ENCODE measurements at places on chromosomes 16 and 17.
A peak's percentile ranks its signal among the peaks of the same experiment; 100 is the strongest.

GRCh38 chr16:79272141-79272577 lies 328.4 kb downstream of the MAF start:
- no peak for DNase-seq

DNA sequence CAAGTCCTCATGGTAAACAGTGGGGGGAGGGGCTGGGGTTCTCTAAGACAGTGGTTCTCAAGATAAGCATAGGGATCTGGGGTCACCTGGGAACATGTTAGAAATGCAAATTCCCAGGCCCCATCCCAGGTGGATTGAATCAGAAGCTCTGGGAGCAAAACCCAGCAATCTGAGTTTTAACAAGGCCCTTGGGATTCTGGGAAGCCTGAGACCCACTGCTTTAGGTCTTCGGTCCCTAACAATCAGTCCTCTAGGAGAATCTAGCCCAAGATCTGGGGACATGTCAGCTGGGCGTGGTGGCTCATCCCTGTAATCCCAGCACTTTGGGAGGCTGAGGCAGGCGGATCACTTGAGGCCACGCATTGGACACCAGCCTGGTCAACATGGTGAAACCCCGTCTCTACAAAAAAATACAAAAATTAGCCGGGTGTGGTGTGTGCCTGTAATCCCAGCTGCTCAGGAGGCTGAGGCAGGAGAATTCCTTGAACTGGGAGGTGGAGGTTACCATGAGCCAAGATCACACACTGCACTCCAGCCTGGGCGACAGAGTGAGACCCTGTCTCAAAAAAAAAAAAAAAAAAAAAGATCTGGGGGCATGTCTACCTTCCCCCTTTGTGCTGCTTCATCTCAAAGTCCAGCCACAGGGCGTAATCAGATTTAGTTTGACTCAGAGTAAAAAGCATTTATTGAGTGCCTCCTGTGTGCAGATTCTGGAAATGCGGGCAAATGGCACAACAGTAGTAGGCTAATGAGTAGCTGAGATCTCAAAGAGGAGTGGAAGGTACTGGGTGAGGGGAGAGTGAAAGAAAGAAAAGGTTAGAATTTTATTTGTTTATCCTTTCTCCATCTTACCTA lies 8.8 kb upstream of the NR1D1 start:
- no peak for DNase-seq

GRCh38 chr16:57802341-57803133 lies at the start of gene KIFC3:
KIFC3 (minus strand) TSS chr16:57802491; CDS start chr16:57798243, 4,248 bp downstream.
- DNase-seq = no peak

DNA sequence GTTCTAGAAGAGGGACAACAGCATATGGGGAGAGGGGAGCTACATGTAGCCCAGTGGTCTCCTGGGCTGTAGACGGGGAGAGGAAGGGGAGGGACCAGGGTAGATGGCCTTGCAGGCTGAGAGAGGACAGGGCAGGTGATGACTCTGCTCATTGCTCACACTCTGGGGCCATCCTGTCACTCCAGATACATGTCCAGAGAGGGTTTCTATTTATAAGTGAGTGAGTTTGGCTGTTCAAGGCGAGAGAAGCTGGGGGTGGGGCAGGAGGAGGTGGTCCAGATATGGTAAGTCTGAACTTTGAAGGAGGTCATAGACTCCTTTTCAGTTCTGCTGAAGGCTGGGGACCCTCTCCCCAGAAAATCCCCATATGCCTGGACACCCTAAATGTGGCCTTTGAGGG lies 22.2 kb downstream of the CACNA1G start:
- no peak for DNase-seq

DNA sequence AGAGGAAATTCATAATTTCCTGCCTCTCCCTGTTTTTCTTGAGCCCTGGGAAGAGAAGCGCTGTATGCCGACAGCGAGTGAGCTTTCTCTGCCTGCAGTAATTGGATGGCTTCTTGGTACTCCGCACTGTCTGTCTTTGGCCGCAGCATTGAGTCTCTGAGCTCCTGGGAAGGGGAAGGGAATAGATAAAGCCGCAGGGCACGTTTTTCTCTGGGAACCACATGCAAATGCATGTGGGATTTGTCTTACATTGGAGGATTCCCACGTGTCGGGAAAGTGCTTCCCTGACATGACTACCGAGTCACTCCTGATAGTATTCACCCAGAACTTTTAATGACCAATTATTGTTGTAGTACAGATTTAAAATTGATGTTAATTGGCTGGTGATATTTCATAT lies 385.9 kb downstream of the CPPED1 start:
- DNase-seq = no peak

- DNase-seq = no peak
Observed at GRCh38 chr16:78552716-78553115, 453.3 kb downstream of the WWOX start.

GRCh38 chr16:10509534-10510025 lies 70.8 kb downstream of the EMP2 start:
- peak; percentile 68 for DNase-seq

DNA sequence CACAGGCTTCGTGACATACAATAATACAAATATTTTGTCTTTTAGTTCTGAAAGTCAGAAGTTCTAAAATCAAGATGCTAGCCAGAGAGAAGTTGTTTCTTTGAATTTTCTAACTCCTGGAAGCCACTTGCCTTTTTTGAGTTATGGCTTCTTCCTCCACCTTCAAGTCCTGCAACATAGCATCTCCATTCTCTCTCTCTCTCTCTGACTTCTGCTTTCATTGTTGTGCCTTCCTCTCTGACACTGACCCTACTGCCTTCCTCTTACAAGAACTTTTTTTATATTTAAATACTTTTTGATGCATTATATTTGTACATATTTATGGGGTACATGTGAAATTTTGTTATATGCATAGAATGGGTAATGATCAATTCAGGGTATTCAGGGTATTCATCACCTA lies 205.9 kb downstream of the MAP2K6 start:
- no peak for DNase-seq

GRCh38 chr17:82930043-82930923 lies 90.5 kb upstream of the ZNF750 start:
- DNase-seq = no peak

DNA sequence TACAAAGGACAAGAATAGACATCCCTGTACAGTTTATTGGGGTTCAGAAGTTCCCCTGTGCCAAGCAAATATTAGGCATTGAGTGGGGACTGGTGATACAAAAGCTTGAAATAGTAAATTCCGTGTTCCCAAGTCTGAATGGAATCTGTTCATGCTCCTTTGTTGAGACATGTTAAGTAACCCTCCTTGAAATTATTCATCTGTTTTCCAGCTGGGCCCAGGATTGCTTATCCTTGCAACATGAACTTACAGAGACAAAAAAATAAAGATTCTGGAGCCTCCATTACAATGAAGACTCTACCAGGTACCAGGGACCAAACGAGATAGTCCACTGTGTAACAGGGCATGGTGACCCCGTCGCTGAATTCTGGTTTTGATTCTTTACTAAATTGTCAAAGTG lies 6.1 kb upstream of the CCL8 start:
- DNase-seq = no peak

DNA sequence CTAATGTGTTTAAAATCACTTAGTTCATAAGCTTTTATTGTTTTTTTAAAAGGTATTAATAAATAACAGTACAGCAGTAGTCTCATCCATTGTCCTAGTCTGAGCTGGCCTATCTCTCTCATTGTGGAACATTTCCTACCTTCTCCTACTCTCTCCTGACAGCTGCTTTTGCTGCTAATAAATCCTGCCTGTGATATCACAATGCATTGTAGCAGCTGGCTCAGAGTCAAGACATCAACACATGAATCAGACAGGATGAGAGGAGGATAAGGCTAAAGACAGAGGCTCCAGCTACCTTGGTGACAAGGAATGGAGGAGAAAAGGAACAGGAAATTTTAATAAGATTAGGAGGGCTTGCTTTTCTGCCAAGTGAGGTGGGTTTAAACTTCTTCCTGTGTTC lies 626.1 kb downstream of the HS3ST4 start:
- DNase-seq = no peak

DNA sequence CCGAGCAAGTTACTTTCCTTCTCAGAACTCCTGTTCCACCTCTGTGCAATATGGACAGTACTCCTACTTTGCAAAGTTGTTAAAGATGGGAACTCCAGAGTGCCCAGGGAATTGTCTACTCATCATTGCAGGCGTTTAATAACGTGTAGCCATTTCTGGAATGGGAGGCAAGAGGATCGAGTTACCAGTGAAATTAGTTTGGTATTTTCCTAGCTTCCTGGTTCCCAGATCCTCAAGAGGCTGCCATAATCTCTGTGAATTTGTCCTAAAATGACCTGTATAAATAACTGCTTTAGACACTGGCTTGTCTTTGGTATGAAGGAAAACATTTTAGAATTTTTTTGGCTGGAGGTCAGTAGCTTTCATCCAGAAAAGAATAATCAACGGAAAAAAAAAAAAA lies 27.7 kb downstream of the WWOX start:
- DNase-seq = no peak

GRCh38 chr16:50857881-50858280 lies 116.0 kb downstream of the CYLD start:
- no peak for DNase-seq

GRCh38 chr17:67260170-67260987 lies 15.4 kb upstream of the HELZ start:
- DNase-seq = no peak

DNA sequence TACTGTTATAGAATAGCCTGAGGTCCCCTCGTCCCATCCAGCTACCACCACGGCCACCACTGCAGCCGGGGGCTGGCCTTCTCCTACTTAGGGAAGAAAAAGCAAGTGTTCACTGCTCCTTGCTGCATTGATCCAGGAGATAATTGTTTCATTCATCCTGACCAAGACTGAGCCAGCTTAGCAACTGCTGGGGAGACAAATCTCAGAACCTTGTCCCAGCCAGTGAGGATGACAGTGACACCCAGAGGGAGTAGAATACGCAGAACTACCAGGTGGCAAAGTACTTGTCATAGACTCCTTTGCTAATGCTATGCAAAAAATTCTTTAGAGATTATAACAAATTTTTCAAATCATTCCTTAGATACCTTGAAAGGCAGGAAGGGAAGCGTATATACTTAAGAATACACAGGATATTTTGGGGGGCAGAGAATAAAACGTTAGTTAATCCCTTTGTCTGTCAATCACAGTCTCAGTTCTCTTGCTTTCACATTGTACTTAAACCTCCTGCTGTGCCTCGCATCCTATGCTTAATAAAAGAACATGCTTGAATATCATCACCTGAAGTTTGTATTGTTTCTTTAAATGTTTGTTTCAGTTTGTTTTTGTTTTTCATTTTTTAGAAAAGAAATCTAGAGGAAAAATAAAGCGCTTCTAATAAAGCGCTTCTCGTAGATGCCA lies 388.3 kb downstream of the MAF start:
- DNase-seq = no peak

GRCh38 chr17:48502901-48503300 lies 27.9 kb downstream of the HOXB1 start:
- no peak for DNase-seq

GRCh38 chr17:74746376-74746775 lies 2.1 kb upstream of the NHERF1 start:
- no peak for DNase-seq

- no peak for DNase-seq
Observed at GRCh38 chr16:69243479-69243878, 56.5 kb downstream of the SNTB2 start.

GRCh38 chr17:19641687-19642372 lies 6.7 kb upstream of the ALDH3A2 start:
- no peak for DNase-seq

Data from GM18507 (cell line).